Neural progenitor cell (in vitro differentiated cells): ENCODE measurements at places on chromosomes 6 and 20. TPM values are rescaled to one million over a fixed set of nuclear protein-coding genes. Genes with fewer than 3 reads are reported as not detected.

- no peak for DNase-seq
Observed at GRCh38 chr20:63591147-63591533, 17.1 kb upstream of the HELZ2 start.

GRCh38 chr20:16308754-16309153 is 264.5 kb downstream of the KIF16B start:
- no peak for DNase-seq

DNA sequence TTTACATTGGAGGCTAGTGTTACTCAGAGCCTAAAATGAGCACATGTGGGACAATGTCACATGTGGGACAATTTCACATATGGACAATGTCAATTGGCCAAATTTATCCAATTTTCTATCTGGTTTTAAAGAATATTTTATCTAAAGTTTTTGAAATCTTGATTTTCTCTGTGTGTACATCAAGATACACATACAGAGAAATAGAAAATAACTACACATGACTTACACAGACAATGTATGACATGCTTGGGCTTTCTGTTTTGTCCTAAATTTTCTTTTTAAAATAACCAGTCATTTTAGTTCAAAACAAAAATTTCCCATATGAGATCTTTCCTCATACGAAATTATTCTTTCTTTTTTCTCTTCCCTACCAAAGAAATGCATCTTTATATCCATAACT is 24.6 kb downstream of the GGTLC1 start:
- DNase-seq: no peak

The DNAH8 gene
- 0.09 and 1.1 TPM in 2 replicates for total RNA-seq

DNA sequence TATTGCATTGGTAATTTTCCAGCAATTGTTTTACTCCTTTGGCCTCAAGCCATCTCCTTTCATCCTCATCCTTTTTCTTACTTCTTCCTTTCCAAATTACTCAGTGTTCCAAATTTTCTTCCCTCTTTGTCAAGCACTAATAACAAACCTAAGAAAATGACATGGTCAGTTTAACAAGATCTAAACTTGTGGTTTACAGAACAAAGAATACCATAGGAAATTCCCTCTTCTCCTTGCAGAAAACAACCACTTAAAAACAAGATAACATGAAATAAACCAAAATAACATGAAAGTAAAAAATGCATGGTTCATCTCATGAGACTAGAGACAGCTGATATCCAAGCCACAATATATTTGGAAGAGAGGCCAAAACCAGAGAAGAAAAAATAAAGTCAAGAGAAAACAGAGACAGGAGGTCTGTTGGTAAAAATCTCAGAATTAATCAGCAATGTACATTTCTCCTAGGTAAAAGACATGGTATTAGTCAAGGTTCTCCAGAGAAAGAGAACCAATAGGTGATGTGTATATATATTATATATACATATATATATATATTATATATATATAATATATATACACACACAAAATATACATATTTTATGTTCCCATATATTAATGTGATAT is 51.0 kb upstream of the SENP6 start:
- DNase-seq: no peak
